Type B pancreatic cell (in vitro differentiated cells): ENCODE measurements at places on chromosomes 13 and 19. TPM values are rescaled to one million over a fixed set of nuclear protein-coding genes. Genes with fewer than 3 reads are reported as not detected.

Gene P2RY11
- total RNA-seq, result 22.7 and 26.0 TPM in 2 replicates

Gene DPY19L3
- total RNA-seq, result 25.5 and 75.2 TPM in 2 replicates

Gene TMEM255B
- 0.92 and 1.9 TPM in 2 replicates for total RNA-seq

Gene PALM
- total RNA-seq, result 63.3 and 64.1 TPM in 2 replicates

Gene RPS19
- 3,159 and 4,081 TPM in 2 replicates for total RNA-seq

Gene IZUMO2
- not detected in 2 replicates for total RNA-seq

Gene ZNF441
- 4.1 and 6.3 TPM in 2 replicates for total RNA-seq

Gene LYPD3
- 13.3 and 66.4 TPM in 2 replicates for total RNA-seq

Gene ZNF224
- 28.9 and 32.8 TPM in 2 replicates for total RNA-seq
